ENCODE measurements at places on chromosomes 5 and 9.

GRCh38 chr5:9605041-9605838 is 24.9 kb downstream of the TAS2R1 start:
- DNase-seq = no peak

- no peak for DNase-seq
Measured at GRCh38 chr5:142810081-142810480, 39.9 kb downstream of the ARHGAP26 start.

DNA sequence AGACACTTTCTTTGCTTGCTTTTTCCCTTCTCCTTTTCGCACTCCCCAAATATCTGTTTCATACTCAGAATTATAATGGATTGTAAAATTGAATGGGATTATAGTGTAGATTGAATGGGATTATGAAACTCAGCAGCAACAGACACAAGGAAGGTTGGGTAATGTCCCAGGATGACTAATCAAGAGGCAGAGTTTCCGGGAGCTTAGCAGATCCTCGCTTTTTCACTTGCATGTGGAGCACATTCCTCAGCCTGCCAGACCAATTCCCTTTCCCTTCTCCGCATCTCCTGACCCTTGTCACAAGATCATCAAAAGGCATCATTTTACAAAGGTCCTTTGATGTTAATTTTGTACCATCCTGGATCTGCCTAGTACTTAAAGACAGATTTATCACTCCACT is 55.1 kb upstream of the SLC1A1 start:
- no peak for DNase-seq

DNA sequence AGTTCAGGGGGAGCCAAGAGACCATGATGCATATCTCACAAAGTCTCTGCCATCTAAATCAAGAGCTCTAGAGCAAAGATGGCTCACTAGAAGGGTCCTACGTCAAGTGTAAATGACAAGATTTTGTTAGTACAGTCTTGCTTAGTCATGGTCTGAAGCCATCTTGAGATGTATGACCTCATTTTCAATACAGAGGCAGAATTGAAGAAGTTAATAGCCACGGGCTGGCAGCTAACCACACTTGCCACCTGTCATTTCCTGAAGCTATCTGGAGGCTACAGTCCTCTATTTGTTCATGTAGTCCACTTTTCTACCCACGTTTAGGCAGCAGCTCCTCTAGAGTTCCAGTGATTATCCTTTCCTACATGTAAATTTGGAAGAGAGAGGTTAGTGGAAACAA is 231.7 kb upstream of the CDH12 start:
- DNase-seq = no peak

DNA sequence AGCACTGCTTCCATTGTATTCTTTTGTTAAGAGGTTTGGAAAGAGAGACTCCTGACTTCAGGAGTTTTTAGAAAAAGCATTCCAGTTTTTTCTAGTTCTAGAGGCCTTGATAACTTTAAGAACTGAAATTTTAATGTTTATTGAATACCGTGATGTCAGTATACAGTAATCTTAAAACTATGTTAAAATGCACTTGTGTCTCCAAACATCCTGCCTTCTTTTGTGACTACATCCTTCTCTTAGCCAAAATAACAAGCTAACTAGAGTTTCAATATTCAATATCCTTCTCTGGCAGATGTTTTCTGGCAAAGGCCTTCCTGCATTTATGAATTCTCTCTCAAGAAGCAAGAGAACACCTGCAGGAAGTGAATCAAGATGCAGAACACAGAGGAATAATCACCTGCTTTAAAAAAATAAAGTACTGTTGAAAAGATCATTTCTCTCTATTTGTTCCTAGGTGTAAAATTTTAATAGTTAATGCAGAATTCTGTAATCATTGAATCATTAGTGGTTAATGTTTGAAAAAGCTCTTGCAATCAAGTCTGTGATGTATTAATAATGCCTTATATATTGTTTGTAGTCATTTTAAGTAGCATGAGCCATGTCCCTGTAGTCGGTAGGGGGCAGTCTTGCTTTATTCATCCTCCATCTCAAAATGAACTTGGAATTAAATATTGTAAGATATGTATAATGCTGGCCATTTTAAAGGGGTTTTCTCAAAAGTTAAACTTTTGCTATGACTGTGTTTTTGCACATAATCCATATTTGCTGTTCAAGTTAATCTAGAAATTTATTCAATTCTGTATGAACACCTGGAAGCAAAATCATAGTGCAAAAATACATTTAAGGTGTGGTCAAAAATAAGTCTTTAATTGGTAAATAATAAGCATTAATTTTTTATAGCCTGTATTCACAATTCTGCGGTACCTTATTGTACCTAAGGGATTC is 43.1 kb downstream of the NDFIP1 start:
- DNase-seq = peak; percentile 43

GRCh38 chr5:83363111-83363885 is 108.2 kb upstream of the VCAN start:
- DNase-seq = no peak

DNA sequence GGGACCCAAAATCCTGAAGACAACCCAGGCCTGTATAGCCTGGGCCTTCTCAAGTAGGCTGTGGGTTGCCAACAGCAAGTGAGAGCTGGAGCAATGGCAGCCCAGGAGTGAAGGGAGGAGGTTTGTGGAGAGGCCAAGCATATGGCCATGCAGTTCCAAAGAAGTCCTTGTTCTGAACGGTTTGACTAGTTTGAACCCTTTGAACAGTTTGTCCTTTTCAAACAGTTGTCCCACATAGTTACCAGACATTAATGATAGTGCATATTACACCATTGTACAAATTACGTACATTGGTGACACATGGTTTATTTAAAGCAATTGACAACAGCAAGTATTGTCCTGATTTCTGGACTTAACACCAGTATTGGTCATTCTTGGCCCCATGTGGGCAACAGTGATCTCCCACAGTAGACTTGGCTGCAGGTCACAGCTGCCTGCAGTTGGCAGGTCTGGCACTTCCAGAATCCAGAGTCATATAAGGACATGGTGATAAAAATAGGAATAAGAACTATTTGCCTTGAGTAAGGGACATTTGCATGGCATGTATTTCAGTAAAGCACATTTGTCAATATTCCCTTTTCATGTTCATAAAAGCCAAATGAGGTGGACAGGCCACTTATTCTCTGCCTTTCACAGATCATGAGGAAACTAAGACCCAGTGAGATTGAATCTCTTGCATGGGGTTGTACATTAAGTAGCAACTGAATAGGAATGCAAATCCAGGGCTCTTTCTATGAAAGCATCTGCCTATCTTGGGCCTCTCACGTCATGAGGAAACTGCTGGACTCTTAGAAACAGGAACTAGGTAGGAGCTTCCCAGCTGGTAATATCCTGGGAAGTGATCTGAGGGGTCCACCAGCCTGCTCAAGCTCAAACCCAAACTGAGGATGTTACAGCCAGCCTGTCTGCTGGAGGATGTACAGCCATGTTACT is 30.3 kb downstream of the SLC25A48 start:
- no peak for DNase-seq

DNA sequence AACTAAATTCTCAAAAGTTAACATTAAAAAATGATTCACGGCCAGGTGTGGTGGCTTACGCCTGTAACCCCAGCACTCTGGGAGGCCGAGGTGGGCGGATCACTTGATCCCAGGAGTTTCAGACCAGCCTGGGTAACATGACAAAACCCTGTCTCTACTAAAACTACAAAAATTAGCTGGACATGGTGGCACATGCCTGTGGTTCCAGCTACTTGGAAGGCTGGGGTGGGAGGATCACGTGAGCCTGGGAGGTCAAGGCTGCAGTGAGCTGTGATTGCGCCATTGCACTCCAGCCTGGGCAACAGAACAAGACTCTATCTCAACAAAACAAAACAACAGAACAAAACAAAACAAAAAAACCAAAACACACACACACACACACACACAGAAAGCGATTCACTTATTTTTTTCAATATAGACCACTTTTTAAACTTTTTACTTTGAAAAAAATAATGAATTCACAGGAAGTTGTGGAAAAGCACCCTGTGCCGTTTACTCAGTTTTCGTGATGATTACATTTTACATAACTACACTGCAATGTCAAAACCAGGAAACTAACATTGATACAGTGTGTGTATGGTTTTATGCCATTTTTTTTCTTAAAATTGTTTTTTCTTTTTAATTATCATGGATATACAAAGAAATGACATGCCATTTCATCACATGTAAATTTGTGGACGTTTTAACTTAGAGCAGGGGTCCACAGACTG is 73.7 kb downstream of the TENT4A start:
- no peak for DNase-seq

DNA sequence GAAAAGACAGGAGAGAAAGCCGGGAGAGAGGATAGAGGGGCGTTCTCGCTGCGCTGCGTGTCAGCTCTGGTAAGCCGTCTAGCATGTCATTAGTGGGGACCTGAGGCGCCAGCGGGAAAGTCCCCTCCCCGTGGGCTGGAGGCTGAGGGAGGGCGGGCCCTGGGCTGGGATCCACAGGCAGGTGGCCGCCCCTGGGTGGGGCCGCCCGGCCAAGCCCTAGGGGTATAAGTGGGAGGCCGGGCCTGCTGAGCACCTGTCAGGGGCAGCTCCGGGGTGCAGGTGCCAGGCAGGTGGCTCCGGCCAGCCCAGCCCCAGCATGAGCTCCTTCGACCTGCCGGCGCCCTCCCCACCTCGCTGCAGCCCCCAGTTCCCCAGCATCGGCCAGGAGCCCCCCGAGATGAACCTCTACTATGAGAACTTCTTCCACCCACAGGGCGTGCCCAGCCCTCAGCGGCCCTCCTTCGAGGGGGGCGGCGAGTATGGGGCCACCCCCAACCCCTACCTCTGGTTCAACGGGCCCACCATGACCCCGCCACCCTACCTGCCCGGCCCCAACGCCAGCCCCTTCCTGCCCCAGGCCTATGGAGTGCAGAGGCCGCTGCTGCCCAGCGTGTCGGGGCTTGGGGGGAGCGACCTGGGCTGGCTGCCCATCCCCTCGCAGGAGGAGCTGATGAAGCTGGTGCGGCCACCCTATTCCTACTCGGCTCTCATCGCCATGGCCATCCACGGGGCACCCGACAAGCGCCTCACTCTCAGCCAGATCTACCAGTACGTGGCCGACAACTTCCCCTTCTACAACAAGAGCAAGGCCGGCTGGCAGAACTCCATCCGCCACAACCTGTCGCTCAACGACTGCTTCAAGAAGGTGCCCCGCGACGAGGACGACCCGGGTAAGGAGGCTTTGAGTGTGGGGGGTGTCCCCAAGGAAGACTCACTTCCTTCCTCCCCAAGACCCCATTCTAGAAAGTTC is at the start of gene FOXI1:
Gene FOXI1, plus strand, starts transcription at position 256 of the 970 bp plus-strand sequence. Its CDS starts 61 bp downstream, at position 317.
- DNase-seq = no peak

DNA sequence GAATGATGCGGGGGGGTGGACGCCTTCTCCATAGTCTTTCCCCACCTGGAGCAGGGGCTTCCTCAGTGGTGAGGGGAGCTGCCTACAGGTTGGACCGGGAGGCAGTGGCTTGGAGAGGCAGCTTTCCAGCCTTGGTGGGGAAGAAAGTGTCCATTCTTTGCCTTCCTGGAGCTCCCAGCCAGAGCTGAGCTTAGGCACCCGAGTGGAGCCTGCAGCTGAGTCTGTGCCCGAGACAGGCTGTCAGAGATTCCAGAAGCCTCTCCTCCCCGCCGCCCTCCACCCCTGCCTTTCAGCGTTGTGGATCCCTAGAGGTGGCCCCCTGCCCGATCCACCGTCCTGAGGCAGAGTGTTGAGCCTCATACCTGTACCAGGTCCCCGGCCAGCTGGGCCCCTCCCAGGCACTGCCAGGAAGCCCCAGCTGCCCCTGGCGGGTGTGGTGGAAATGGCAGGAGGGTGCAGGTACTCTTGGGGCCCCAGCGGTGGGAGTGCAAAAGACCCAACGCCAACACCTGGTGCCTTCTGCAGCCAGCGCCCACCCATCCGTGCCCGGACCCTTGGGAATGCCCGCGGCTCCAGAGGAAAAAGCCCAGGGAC is 112.0 kb downstream of the RXRA start:
- no peak for DNase-seq

DNA sequence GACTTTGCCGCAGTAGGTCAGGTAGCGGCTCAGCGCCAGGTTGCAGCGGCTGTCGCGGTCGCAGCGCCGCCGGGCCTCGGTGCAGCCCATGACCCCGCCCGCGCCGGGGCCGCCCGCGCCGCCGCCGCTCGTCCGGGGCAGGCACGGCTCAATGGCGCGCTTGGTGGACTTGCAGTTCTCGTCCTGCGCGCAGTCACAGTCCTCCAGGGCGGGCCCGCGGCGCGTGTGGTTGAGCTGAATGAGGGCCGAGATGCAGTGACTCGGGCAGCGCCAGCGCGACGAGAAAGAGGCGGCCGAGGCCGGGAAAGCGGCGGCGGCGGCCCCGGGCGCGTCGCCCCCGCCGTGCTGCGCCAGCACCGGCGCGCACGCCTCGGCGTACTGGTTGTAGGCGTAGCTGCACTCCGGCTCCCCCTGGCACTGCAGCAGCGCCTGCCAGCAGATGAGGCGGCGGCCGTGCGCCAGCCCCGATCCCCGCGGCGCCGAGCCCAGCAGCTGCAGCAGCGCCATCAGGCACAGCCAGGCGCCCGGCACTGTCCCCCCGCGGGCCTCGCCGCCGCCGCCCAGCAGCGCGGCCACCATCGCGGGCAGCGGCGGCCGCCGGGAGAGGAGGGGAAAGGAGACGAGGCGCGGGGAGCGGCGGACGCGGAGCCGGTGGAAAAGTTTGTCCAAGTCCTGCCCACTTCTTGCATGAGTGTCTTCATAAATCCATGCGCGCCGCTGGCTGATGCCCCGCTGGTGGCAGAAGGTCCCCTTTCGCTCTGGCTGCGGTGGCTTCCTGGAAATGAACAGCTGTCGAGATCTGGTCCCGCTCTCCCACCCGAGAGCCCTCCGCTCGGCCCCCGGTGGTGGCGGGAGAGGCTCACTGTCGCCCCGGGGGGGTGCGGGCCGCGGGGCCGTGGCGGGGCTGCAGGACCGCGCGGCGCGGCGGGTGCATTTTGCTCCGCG is 833 bp downstream of the GAS1 start:
- DNase-seq = no peak

GRCh38 chr5:133382661-133383579 is 229.4 kb downstream of the FSTL4 start:
- DNase-seq = no peak

DNA sequence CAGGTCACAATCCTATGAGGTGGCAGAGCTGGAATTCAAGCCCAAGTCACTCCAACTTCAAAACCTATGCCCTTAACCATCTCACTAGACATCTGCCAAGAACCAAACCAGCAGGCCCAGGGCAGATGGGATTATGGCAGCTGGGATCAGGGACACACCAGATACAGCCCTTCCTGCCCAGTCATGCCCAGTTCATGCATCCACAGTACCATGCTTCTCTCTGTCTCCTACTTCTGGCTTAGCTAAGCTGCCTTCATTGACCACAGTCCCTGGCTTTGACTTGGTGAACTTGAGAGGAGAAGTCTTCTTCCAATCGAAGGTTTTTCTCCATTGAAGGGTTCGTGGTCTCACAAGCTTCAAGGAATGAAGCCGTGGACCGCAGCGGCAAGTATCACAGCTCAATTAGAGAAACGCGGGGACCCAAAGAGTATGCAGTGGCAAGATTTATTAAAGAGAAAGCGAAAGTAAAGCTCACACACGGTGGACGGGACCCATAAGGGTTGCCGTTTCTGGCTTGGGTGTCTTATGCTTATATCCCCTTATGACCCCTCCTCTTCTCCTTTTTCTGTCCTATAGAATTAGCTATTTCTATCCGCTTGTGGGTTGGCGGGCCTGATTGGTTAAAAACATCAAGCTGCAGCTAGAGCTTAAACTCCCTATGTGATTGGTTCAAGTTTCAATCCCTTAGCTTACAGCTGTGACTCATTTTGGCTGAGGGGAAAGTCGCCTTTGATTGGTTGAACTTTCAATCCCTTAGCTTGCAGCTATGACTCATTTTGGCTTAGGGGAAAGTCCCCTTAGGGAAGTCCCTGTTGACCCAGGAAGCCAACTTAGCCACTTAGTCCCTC is 101.2 kb downstream of the TRIM36 start:
- peak; percentile 84 for DNase-seq

All from NCI-H2029 (cell line).